ENCODE measurements at places on chromosomes 11 and 22.
A peak's percentile ranks its signal among the peaks of the same experiment; 100 is the strongest.

DNA sequence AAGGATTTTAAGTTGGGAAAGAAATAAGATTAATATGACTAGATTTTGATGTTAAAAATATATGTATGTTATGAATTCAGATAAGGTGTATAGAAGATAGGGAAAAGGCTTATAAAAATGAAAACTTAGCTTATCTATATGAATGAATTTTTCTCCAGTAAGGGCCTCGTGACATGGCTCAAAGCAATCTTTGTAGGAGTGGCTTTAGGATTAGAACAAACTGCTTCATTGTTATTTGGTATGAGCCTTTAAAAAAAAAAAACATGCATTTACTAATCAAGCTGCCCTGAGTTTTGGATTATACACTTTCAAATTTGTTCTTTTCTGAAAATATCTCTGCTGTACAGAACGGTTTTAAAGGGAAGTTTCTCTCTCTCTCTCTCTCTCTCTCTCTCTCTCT lies 905.9 kb downstream of the OPCML start:
- no peak for DNase-seq

- no peak for DNase-seq
Measured at GRCh38 chr11:133107763-133108162, 424.5 kb downstream of the OPCML start.

DNA sequence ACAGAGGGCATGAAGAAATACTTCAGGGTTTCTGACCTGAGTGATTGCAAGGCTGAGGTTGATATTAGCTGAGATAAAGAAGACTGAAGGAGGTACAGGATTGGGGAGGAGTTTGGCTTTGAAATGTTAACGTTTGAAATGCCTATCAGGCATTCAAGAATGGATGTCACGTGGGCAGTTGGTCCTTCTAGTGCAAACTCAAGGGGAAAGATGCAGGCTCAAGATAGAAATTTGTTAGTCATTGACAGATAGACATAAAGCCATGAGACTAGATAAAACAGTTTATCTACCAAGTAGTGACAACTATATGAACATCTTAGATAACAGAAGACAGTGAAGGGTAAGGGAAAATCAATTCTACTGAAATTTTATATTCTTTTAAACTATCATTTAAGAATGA lies 23.1 kb downstream of the TTC17 start:
- no peak for DNase-seq

DNA sequence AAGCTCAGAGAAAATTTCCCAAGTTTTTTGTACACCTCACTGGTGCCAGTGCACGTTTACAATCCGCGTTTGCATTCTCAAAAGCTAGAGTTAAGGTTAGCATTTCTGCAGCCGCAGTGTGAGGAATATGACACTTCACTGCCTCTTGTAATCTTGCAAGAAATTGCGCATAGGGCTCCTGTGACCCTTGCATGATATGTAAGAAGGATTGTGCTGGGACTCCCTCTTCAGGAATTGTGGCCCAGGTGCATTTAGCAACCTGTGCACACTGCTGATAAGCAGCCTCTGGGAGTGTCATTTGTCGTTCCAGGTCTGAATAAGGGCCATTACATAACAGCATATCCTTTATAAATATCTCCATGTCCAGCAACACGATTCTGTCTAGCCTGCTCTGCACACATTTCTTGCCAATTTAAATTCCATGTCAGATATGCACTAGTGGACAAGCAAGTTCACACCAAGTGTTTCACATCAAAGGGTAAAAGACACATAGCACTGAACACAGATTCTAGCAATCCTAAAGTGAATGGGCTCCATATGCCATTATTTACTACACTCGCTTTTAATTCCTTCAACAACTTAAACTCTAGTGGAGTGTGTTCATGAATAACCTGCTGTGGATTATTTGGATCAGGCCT lies 69.2 kb upstream of the INCENP start:
- DNase-seq = peak; percentile 64
